ENCODE measurements at places on chromosomes 5 and 9.

DNA sequence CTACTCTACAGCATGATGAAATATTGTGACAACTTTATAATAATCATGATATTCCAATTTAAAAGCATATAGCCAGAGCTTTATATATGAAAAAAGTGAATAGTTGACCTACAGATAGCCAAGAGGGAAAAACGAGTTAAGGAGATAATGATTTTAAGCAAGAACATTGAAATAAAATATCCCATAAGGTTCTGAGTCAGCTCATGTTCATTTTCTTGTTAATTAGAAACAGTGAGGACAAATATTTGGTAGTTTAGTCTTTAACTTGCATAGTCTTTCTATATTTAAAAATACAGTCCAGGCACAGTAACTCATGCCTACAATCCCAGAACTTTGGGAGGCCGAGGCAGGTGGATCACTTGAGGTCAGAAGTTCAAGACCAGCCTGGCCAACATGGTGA is 55.8 kb upstream of the CDH6 start:
- DNase-seq, result no peak

DNA sequence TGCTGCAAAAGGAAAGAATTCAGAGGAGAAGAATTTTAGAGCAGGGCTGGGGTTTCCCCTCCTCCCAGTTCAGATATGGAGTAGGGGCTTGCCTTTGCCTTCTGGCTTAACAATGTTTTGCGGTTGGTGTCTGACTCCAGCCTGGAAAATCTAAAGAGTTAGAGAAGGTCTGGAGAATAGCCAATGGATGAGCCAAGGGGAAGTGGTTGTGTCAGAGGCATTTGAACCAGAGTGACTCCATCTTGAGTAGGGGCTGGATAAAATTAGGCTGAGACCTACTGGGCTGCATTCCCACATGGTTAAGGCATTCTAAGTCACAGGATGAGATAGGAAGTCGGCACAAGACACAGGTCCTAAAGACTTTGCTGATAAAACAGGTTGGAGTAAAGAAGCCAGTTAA is 133.7 kb downstream of the DIRAS2 start:
- DNase-seq, result no peak

DNA sequence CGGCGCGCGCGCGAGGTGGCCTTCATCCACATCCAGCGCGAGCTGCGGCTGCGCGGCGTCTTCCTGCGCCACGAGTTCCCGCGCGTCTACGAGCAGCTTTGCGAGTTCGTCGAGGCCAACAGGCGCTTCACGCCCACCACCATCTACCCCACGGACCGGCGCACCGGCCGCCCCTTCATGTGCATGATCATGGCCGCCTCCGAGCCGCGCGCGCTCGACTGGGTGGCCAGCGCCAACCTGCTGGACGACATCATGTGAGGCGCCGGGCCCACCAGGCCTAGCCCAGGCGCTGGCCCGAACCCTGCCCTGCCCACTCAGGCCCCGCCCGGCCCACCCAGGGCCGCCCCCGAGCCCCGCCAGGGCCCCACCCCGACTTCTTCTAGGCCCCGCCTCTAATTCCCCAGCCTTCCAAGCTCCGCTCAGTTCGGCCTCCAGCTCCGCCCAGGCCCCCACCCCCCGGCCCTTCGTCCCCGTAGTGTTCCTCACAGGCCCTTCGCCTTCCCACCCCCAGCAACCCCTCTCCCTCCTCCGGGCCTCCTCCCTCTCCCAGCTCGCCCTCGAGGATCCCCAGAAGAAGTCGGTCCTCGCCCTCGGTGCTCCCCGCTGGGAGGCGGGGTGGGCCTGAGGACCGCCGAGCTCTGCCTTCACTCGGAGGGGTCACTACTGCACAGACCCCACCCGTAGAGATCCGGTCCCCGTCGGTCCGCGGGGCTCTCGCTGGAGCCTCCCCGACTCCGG is 2.0 kb upstream of the PHPT1 start:
- DNase-seq, result no peak

- no peak for DNase-seq
These were observed 61.8 kb downstream of the PTBP3 start for GRCh38 chr9:112271466-112272098.

DNA sequence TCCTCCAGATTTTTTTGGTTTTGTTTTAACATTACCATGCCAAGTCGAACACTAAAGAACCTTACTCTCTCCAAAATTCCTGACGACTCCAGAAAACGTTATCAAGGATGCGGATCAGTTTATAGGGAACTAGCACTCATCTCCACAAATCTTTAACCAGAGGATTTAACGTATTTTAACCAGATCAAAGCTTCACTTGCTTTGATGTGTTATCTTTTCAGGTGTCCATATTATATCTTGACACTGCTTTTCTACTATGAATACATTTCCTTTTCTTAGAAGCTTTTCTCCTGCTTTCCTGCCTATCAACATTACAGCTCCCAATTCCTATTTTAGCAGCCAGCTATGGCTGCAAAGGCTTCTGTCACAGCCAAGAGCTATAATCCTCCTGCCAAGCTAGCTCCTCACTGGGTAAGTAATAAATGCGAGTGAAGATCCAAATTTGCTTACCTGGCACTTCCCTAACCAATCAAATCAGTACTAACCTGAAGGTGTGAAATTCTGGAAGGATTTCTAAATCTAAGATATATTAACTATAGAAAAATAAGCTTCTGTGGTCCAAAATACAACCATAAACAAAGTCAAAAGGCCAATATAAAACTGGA is 60.2 kb downstream of the CDC14B start:
- DNase-seq, result no peak

DNA sequence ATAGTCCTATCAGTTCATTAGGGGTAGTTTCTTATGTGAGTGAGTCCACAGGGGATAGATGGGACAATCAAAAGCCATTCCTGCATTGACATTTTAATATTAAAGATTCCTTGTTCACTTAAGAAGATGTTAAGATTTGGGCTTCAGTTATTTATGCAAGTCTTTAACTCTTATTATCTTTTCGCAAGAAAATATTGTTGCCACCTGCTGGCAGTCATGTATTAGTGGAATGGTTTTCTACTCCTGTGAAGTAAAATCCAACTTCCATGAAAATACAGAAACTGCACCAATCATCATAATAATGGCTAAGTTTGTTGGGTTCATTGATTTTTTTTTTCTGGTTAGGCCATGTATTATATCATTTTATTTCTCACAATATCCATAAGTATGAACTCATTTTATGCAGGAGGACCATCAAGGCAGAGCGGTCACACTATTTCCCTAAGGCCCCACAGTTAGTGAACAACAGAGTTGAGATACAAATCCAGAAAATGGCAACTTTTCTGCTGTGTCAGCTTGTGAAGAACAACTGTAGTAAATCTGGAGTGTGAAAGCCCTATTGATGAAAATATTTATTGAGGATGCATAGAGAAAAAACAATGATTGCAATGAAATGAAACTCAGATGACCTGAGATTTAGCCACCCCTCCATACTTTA is 88.5 kb upstream of the TXNDC8 start:
- DNase-seq, result no peak

DNA sequence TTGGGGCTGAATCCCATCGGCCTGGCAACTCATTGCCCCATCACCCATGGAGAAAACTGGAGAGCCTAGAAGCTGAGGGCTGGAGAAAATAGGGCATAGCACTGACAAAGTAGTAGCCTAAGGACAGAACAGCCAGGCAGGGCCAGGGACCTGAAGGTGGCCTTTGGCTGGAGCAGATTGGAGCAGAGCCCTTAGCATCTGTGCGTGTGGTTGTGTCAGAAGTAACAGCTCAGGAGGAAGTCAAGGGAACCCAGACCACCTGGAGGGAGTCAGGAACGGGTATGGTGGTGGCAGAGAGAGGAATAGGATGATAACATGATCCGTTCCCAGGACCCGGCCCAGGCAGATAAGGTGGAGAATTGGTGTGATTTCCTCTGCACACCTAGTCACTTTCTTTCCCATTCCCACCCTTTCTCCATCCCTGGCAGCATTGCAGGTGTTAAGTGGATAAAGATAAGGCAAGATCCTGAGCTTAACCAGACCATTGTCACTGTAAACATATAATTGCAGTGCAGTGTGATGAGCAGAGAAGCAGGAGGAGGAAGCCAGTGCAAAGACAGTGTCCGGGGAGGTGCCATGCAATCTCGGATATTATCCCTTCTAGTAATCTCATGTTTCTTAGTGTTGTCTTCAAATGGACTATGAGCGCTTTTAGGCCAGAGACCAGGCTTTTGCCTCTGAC is 67.0 kb downstream of the NDFIP1 start:
- no peak for DNase-seq

GRCh38 chr9:114855488-114855887 is 49.6 kb upstream of the TNFSF15 start:
- no peak for DNase-seq

- DNase-seq, result no peak
These were observed 59.7 kb downstream of the GGTA1 start for GRCh38 chr9:121439711-121440664.

- no peak for DNase-seq
These were observed 381.6 kb downstream of the EFNA5 start for GRCh38 chr5:107289030-107289714.

- DNase-seq, result no peak
These were observed 447 bp downstream of the CRAT start for GRCh38 chr9:129109952-129110739.

DNA sequence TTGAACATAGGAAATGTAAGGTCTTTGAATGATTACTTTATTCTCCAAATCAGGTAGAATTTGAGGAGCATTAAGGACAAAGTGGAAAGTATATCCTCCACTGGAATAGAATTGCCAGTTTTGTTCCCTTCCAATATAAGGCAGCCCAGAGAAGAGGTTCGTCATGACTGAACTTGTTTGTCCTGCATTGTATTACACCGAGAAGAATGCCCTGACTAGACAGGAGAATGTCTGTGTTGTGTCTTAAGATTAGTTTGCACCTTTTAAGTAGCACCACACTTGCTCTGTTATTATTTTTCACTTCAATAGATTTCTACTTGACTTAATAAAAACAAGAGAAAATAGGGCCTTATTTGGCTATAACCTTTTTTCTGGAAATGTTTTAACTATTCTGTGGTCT is 586.2 kb upstream of the PTGER4 start:
- no peak for DNase-seq

GRCh38 chr5:39025456-39025855 is 48.7 kb downstream of the RICTOR start:
- DNase-seq, result no peak

DNA sequence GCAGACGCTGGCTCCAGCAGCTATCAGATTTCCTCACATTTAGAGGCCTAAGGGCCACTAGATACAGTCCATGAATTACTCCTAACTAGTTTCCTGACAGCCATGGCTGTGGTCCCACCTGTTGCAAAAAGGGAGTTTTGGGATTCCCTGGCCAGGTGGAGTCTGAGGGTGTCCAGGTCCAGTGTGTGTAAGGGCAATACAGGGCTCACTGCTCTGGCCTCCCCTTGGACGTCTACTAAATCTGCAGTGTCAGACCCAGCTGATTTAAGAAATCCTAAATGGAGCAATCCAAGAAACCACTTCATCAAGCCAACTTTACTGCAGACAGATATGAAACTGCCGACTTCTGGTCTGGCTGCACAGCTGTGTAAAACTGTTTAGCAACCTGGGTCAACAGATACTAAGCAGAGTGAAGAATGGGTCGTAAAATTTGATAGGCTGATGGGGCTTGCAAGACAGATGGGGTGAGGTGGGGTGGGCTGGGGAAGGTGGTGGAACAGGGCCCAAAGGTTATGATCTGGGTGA is 116.4 kb downstream of the GADD45G start:
- no peak for DNase-seq

DNA sequence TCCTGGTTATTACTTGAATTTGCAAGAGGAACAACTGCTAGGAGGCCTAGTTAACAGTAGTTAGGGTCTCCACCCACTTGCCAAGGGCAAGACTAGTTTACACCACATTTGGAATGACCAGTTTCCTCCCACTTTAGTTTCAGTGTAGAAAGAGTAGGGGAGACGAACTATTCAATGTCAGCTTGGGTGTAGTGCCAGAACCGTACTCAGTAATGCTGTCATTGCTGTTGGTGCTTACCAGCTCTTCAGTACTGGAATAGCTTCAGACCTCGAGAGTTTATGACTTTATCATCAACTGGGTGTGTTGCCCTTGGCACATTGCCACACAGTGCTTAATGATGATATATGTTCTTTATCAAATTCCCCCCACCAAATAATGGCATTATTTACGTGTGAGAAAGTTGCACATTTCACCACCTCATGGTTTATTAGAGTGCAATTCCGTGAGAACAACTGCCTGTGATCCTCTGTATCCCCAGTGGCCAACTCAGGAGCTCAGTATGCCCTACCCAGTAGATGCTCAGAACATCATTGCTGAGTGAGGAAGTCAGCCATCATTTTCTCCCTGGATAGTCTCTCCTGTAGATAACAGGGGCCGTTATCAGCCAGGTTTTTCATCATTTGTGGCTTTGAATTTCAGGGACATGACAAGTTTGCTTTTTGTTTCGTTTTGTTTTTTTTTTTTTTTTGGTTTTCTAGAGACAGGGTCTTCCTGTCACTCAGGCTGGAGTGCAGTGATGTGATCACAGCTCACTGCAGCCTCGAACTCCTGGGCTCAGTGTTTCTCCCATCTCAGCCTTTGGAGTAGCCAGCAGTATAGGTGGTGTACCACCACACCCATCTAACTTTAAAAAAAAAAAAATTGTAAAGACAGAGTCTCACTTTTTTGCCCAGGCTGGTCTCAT is 67.3 kb downstream of the DOCK8 start:
- DNase-seq, result no peak

- no peak for DNase-seq
These were observed 53.3 kb downstream of the PTPN3 start for GRCh38 chr9:109444771-109445320.

DNA sequence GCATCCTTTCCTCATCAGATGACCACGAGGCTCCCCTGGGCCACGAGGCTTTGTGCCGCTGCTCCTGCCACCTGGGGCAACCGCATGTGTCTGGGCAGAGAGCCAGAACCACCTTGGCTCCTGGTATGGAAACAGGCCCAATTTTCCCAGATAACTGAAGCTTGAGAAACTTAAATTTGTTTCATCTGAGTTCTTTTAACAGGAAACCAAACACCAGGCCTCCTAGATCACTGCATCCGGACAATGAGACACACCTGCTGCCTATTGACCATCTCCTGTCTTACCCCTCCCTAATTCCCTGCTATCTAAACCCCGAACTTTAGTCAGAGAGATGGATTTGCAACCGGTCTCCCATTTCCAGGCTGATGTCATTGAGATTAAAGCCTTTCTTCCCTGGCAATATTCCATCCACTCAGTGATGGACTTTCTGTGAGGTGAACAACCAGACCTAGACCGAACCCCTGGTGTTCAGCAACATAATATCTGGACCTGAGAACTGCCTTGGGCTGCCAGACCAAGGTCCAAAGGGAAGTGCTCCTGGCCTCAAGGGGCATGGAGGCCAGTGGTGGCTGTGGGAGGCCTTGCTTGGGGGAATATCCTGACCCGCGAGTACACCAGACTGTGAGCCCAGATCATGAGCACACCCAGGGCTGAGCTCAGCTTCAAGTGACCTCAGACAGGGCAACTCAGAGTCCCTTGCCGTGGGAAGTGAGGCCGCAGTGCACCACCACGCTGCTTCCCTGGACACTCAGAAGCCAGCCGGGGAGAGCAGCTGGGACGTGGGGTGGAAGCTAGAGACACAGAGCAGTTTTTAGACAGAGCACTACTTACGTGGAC is 199.7 kb downstream of the HSPA4 start:
- no peak for DNase-seq

- DNase-seq, result no peak
These were observed 100.4 kb downstream of the NREP start for GRCh38 chr5:111656580-111656979.

GRCh38 chr5:78547731-78548615 is 100.6 kb downstream of the LHFPL2 start:
- no peak for DNase-seq

GRCh38 chr5:122727112-122727541 is 47.8 kb upstream of the SNX2 start:
- DNase-seq, result no peak

GRCh38 chr5:115541611-115542010 is 3.0 kb downstream of the FEM1C start:
- DNase-seq, result no peak

GRCh38 chr5:151719228-151720000 is 32.7 kb upstream of the SPARC start:
- DNase-seq, result no peak
